Stimulated activated CD8-positive, alpha-beta memory T cell treated with anti-CD3 and anti-CD28 coated beads, Interleukin-15, amount 100 ng/mL, for 4 hours (primary cell): ENCODE measurements at places on chromosomes 6 and 20.

DNA sequence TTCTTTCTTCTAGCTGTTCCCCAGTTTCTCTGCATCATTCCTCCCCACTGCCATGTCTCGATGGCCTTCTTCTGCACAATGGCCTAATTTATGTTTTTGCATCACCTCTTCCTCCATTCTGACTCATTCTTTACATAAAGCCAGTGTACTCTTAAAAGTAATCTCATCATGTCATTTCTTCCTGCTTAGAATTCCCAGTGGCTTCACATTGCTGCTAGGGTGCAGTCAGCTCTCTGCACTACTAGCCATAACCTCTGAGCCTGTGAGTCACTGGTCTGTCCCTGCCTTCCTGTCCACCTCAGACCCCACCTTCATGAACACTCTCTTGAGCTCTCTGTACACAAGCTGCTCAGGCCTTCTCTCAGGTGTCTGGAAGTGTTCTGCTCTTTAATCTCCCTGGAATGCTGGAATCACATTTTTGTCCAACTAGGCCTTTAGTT, 24.1 kb upstream of the TRIM27 start:
- no peak for DNase-seq

DNA sequence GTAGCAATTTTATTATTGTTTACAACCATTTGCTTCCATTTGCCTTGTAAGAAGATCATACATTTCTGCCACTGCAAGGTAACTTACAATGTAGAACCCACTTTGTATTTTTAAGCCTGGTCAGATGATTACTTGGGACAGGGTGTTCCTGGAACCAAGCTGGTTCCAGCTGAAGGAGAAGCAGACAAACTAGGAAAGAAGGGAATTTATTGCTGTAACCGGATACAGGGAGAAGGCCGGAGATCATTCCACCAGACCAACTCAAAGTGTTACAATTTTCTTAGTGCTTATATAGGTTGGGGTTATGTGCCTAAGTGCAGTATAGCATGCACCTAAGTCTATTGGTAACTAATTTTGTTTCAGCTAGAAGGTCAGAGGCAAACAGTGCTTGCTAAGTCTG, 104.4 kb downstream of the MANEA start:
- no peak for DNase-seq

DNA sequence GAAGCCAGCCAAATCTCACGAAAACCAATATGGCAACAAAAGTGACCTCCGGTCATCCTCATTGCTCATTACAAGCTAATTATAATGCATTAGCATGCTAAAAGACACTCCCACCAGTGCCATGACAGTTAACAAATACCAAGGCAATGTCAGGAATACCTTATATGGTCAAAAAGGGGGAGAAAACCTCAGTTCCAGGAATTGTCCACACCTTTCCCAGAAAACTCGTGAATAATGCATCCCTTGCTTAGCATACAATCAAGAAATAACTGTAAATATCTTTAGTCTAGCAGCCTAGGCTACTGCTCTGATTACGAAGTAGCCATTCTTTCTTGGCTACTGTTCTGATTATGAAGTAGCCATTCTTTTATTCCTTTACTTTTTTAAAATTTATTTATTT, 112.5 kb upstream of the FKBP1C start:
- no peak for DNase-seq

DNA sequence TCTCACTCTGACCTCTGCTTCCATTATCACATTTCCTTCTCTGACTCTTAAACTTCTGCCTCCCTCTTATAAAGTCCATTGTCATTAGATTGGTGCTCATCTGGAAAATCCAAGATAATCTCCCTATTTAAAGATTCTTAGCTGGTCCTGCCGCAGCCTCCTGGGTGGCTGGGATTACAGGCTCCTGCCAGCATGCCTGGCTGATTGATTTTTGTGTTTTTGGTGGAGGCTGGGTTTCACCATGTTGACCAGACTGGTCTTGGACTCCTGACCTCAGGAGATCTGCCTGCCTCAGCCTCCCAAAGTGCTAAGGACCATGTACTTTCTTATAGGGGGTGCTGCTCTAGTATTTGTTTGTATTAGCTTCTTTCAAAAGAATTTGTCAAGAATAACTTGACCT, 5.3 kb upstream of the RPF2 start:
- DNase-seq, result no peak

- no peak for DNase-seq
Measured at GRCh38 chr6:10886691-10887502, at the start of gene SYCP2L. Gene SYCP2L (plus strand): TSS chr6:10887052. CDS start chr6:10887127, 75 bp downstream.

- DNase-seq, result no peak
Measured at GRCh38 chr6:14129575-14129974, 12.0 kb downstream of the CD83 start.

GRCh38 chr20:19601126-19601810, 156.8 kb upstream of the RIN2 start:
- DNase-seq, result no peak

DNA sequence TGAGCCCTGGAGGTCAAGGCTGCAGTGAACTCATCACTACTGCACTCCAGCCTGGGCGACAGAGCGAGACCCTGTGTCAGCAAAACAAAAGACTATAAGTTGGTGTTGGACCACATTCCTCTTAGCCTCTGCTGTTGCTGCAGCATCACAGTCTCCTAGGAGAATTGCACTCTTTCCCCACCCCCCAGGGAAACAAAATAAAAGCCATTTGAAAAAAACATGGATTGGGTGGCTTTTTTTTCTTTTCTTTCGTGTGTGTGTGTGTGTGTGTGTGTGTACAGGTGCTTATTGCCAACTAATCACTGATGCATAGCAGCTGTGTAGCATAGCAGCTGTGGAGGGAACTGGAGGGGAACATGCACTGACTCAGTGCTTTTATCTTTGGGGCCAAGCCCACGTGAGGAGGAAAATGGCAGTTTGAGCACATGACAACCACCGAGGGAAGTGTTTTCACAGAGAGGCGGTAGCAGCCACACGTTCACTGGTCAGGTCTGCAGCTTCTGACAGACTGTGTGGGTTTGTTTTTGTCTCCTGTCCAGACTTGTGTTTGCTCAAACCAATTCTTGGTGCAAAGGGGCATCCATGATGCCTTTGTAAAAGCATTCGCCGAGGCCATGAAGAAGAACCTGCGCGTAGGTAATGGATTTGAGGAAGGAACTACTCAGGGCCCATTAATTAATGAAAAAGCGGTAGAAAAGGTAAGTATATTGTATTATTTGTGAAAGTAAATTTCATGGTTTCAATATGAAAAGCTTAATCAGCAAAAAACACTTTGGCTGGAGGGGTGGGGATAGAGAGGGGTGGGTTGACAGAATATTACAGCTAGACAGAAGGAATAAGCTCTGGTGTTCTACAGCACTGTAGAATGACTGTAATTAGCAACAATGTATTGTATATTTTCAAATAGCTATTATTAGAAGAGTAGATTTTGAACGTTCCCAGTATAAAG, 27.7 kb downstream of the ALDH5A1 start:
- no peak for DNase-seq

- DNase-seq, result no peak
Measured at GRCh38 chr6:2478200-2478599, 232.8 kb upstream of the GMDS start.

DNA sequence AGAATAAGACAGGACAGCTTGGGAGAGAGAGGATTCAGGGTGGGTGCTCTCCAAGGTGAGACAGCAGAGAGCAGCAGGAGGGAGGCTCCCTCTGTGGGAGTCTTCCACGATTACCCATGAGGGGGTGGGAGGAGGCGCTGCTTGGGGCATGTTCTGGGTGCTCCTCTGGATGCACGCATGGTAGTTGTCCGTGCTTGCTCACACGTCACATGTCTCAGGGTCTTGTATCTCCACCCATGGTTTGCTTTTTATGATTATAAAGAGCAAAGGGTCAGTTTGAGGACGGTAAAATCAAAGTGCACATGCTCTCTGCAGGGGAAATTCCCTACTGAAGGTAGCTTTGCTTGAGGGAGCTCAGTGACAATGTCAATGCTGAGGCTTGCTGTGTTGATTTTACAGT, 338.4 kb downstream of the THBS2 start:
- no peak for DNase-seq

DNA sequence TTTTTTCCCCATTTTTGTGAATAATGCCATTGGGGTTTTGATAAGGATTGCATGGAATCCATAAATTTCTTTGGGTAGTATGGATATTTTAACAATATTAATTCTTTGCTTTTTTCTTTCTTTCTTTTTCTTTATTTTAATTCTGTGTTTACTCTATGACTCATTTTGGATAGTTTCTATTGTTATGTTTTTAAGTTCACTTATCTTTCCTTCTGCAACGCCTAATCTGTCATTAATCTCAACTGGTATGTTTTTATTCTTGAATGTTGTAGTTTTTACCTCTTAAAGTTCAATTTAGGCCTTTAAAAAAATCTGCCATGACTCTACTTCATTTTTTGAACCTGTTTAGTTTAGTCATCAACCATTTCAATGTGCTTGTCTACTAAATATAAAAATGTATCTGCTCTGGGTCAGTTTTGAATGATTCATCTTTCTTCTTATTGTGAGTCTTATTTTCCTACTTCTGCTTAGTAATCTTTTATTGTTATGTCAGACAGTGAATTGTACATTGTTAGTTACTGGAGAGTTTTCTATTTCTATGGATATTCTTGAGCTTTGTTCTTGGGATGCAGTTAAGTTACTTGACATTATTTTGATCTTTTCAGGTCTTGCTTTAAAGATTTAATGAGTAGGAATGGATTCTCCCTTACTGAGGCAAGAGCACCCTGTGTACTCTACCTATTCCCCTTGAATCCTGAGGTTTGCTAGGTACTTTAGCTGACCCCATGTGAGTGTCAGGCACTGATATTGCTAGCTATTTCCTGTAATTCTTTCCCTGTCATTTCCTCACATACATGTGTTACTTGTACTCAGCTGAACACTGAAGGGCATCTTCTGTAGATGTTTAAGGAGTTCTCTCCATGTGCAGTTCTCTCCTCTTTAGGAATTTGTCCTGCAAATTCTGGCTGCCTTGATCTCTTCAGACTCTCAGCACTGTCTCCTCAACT, 104.2 kb downstream of the TFAP2B start:
- DNase-seq, result no peak

- DNase-seq, result no peak
Measured at GRCh38 chr6:106003268-106003987, 82.7 kb upstream of the PRDM1 start.
